ENCODE measurements at places on chromosomes 6 and 20.
A peak's percentile ranks its signal among the peaks of the same experiment; 100 is the strongest.

DNA sequence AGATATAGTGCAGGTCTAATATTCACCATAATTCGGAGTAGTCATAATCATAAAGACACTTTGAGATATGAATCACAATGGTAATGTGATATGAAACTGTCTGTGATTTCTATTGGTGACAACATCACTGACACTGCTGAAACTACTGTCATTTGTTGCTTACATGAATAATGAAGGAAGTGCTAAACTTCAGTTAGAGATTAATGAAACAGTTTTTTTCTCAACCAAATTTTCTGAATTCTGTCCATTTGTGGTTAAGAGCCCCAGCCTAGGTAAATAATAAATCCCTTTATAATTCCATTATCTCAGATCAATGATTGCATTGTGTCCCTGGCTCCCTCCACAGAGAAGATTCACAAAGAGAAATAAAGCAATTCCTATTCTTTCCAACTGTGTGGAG is 122.6 kb downstream of the HIVEP2 start:
- DNase-seq: no peak

- peak; percentile 37 for DNase-seq
Observed at GRCh38 chr6:87237804-87238203, 82.4 kb downstream of the ZNF292 start.

- DNase-seq: no peak
Observed at GRCh38 chr20:46594725-46595124, 44.3 kb upstream of the OCSTAMP start.

DNA sequence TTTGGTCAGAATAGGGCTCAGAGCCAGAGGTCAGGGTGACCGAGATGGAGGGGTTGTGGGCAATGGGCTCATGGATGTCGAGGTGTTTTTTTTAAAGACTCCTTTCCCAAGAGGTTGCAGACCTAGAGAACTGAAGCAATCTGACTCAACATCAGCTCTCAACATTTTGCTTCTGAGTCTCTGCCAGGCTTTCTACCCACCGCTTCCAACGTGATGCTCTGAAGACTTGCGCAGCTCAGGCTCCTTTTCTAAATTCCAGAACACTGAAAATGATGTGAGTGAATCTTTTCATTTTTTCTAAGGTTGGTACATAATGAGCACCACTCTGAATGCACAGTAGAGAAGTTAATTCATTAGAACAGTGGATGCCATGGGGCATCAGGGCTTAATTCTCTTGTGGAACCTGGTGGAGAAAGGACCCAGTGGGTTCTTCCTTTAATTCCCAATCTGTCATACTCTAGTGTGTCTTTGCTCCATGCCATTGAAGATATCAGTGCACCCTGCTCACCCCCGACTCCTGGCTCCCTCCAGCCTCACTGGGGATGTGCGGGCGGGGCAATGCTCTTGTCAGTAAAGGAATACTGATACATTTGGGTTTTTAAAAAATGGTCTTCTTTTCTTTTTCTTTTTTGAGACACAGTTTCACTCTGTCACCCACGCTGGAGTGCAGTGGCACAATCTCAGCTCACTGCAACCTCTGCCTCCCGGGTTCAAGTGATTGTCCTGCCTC is 17.0 kb upstream of the KIF13A start:
- DNase-seq: no peak

DNA sequence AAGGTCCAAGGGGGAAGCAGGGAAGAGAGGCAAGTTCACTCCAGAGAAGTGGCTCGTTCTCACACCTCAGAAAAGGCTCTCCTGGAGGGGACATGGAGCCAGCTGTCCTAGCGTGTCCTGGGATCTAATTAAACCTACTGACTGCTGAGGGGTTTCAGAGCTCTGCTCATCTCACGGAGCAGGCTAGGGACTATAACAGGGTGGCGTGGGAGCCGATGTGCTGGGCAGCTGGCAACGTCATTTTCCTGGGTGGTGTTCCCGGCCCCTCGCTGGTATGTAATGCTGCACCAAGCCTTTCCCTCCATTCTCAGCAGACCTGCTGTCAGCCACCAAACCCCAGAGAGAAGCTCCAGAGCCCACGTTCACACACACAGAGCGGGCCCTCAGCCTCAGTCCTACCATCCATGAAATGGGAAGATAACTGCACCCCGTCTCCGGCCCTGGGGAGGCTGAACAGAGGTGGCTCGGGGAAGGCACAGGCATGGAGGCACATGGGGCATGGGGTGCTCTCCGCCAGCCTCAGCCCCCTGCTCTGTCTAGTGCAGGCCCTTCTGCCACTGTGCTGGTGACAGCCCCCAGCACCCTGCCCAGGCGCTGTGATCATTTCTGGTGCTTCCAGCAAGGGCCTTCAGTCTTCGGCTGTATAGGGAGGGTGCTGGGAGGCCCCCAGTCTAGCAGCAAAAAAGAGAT is 1.9 kb downstream of the CST7 start:
- no peak for DNase-seq

DNA sequence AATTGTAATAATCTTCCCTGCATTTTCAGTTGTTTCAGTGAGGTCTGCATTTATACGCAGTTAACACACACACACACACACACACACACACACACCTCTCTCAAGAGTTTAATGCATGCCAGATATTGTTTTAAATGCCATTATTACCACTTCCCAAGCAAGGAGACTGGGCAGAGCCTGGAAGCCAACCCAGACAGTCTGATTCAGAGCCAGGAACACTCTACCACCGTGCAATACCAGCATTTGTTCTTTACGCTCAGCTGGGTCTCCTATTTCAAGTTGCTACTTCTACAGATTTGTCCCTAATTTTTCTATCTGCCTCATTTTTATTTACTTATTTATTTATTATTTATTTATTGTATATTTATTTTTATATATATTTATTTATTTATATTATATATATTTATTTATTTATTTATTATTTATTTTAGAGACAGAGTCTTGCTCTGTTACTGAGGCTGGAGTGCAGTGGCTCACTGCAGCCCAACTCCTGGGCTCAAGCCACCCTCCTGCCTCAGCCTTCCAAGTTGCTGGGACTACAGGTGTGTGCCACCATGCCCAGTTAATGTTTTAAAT is 68.4 kb downstream of the PCSK2 start:
- no peak for DNase-seq

DNA sequence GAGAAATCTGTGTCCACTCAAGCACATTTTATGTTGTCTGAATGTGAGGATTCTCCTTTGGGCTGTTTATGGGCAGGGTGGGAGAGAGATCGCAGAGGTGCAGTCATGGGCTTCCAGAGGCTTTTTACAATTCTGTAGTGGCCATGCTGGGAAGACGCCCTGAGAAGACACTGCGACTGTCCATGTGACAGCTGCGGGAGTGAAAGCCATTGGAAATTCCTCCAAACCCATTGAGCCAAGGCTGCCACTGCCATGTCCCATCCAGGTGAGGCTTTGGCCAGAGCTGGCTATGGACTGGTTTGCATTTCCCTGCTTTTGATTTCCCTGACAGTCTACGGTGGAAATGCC is 216.9 kb upstream of the ECI2 start:
- DNase-seq: no peak

DNA sequence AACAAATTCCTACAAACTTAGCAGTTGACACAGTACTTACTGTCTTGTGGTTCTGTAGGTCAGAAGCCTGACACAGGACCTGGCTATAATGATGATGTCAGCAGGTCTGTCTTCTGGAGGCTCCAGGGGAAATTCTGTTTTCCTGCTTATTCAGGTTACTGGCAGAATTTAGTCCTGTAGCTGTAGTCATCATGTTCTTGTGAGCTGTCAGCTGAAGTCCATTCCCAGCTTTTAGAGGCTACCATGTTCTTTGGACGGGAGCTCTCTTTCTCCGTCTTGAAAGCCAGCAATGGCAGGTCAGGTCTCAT is 99.2 kb downstream of the HIVEP1 start:
- no peak for DNase-seq

DNA sequence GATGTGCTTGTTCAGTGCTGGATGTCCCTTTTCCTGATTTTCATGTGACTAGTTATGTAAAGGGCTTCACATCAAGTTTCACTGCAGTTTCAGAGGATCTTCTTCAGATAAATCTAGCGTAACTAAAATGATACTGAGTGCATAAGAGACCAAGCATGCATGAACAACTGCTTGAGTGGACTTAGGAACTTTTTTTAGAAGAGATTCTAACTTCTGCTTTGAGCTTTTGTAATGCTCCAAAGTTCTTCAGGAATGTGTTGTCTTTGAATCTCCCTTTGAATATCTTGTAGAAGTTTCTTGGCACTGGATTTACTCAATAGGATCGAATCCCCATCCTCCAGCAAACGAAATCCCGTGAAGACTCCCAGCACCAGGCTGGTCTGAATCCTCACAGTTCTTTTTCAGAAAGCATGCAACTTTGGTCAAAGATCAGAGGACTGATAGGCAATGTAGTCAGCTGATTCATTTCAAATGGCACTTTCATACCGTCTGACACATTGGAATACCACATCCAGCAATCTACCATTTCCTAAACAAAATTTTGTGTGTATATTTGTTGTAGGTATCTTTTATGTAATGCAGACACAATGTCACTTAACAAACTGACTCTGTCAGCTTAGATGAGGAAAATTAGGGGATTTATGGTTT is 33.2 kb downstream of the ENPP1 start:
- DNase-seq: no peak

GRCh38 chr6:38118791-38119365 is 299.4 kb downstream of the ZFAND3 start:
- no peak for DNase-seq

DNA sequence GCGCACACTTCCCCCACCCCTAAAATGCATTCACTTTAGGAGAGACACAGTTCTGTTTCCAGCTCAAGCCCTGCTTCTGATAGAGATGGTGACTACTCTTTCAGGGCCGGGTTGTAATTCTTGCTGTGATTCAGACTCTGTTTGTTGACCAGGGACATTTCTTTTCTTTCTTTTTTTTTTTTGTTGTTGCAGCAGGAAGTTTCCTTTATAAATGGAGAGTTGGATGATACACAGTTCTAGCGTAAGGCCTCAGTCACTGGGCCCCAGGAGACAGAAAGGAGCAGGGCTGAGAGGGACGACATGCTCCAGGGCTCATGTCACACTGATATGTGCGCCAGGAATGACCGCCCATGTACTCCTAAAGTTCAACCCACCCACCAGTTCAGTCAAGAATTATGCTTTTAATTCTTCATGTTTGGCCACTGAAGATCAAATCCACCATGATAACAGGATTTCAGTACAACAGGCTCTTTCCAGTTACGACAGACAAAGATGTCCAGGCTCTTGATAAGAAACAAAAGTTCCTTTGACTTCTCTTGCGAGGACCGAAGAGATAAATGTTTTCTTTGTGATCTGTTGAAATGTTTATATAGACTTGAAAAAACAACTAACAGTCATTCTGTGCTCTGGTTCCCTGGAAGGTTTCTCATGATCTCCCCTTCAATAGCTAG is 142.5 kb downstream of the CD164 start:
- DNase-seq: no peak

DNA sequence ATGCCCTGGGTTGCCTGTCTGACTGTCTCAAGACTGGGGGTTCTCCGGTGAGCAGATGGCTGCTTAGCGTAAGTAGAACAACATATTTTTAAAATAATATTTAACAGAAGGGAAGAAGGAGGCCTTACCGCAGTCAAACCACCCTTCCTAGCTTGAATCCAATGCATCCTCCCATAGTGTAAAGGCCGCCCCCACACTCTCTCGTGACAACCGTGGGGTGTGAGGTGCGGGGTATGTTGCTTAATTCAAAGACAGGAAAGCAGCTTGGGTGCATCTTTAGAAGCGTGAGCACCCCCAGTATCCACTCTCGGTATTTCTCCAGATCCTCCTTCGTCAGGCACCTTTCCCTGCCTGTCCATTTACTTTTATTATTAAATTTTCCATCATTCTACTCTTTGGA is 501.2 kb upstream of the CDH4 start:
- DNase-seq: no peak

GRCh38 chr6:56510984-56511531 is 131.6 kb downstream of the DST start:
- DNase-seq: no peak

DNA sequence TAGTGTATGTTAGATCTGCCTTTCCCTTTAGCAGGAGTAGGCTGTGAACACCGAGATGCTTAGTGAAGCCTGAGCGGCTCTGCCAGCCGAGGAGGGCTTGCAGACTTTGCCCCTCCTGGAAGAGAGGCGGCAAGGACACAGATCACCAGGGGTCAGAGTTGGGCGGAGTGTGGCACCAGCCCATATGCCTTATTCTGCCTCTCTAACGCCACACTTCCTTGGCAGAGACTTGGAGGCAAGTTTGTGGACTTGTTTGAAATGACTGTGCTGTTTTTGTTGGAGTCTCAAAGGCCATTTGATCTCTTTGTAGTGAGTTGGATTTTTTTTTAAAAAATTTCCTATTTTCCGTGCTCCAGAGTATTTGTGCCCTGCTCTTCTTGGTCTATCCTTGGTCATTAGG is 44.5 kb upstream of the CLDN20 start:
- no peak for DNase-seq

DNA sequence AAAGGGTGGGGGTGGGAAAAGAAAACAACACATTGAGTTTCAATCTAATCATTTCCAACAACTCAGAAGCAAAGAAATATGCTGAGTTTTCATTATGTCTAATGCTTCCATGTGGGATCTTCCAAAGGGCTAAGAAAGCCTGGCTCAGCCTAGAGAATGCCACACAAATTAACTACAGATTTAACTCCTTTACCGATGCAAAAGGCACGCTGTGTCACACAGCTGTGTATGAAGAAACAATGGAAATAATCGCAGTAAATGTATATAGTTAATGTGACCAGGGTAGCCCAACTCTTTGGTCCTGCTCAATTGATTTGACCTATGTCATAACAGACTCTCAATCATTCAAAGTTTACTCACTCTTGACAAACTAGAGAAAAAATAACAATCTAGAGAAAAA is 17.8 kb downstream of the B4GALT5 start:
- no peak for DNase-seq

Data from LoVo (cell line).